GM19239 (cell line): ENCODE measurements at places on chromosomes 1 and 21.

GRCh38 chr21:46388896-46389295 is 64.9 kb downstream of the PCNT start:
- DNase-seq, result no peak

DNA sequence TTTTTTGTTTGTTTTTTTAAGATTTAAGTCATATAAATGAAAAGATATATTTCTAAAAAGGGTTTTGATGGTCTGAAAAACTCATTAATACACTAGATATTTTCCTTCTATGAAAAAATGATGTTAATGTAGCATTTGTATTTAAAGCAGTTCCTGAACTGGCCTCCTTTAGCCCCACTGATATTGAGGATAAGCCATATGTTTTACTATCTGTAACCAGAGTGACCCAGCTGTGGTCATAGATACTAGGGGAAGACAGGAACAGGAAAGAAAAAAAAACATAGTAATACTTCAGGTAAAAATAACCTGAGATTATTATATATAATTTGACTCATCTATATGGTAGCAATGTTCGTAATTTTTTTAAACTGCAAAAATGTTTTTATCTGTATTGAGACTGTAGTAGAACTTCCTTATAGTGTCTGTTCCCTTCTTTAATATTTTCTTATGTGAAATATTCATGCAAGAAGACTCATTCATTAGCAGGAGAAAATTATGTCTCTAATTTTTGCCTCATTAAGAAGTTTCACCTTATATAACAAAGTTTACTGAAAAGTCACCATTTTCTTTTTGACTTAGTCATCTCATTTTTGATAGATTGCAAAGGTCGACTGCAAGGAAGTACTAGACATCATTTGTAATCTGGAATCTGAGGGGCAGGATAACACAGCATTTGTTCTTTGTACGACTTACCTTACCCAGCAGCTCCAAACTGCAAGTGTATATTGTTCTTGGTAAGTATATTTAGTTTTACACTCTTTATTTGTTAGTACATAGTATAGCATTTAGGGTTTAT is 25.6 kb upstream of the TMCO2 start:
- DNase-seq, result no peak

GRCh38 chr1:58802640-58803399 is 19.0 kb upstream of the JUN start:
- DNase-seq, result no peak

DNA sequence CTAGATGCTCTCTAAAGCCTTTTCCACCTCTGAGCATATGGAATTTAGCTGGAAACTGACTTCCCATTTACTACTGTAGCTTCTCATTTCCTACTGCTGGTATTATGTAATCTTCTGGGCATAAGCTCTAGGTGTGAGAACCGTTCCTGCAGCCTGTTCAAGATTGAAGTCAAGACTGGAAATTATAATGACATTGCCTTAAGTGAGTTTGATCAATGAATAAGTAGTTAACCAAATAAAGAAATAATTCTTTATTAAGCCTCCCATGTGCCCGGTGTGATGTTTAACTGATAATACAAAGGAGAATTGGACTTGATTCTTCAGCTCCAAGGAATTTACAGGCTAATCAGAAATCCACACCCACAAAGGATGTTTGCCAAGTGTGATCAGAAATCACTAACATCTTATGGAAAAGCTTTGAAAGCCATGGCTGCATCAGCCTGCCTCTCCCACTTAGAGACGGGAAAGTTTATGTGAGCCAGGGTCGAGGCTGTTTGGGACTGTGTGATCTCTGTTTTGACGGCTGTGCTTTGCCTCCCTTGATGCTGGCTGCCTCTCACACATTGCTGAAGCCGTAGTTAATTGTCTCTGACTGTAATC is 36.4 kb upstream of the PRELP start:
- no peak for DNase-seq

DNA sequence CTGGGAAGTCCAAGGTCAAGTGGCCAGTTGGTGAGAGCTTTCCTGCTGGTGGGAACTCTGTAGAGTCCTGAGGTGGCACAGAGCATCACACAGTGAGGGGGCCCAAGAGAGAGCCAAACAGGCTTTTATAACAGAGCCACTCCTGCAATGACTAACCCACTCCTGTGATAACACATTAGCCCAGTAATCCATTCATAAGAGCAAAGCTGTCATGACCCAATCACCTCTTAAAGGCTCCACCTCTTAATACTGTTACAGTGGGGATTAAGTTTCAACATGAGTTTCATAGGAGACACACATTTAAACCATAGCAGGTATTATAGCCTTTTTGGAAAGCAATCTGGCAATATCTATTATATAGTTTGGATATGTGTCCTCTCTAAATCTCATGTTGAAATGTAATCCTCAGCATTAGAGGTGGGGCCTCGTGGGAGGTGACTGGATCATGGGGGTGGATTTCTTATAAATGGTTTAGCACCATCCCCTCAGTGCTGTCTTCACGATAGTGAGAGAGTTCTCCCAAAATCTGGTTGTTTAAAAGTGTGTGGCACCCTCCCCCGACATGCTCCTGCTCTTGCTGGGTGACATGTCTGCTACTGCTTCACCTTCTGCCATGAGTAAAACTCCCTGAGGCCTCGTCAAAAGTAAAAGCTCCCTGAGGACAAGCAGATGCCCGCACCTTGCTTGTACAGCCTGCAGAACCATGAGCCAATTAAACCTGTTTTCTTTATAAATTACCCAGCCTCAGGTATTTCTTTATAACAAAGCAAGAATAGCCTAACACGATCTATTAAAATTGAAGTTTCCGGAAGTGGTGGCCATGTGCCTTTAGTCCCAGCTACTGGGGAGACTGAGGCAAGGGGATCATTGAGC is 64.5 kb downstream of the CD58 start:
- DNase-seq, result no peak

DNA sequence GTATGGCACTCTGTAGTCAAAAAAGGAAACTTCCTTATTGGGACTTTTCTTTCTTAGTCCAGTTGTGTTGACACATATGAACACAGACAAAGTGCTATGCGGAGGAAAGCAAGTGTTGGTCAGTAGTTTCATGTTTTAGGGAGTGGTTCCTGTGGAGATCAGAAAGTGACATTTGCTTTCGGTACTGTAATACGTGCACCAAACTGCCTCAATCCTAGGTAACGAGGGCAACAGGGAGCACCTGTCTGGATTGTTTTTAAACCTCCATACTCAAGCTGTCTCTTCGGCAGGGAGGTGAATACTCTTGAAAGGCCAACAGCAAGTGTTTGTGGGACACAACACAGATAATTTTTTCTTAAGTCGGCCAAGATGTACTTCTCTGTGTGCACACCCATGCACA is 9.1 kb downstream of the RHOU start:
- no peak for DNase-seq

GRCh38 chr1:1606232-1606631 is 6.3 kb upstream of the FNDC10 start:
- no peak for DNase-seq

GRCh38 chr1:160858097-160858496 is 4.6 kb downstream of the CD244 start:
- DNase-seq, result no peak

DNA sequence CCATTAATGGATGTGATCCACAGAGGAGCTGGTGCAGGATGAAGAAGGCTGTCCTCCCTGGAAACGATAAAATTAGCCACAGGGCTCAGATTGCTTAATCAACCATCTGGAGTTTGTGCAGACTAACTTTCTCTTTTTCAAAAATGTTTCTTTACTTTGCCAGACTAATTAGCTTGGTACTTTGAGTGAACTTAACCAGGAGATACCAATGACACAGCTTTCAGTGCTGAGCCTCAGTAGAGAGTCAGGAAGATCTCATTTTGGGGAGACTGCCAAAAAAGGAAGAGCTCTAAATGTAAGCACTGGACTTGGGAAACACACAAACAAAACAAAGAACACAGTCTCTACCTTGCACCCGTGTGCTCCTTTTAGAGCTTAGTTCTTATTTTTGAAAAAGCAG is 248.1 kb upstream of the DEPDC1 start:
- no peak for DNase-seq

GRCh38 chr1:41427916-41428737 is 56.4 kb downstream of the EDN2 start:
- no peak for DNase-seq

DNA sequence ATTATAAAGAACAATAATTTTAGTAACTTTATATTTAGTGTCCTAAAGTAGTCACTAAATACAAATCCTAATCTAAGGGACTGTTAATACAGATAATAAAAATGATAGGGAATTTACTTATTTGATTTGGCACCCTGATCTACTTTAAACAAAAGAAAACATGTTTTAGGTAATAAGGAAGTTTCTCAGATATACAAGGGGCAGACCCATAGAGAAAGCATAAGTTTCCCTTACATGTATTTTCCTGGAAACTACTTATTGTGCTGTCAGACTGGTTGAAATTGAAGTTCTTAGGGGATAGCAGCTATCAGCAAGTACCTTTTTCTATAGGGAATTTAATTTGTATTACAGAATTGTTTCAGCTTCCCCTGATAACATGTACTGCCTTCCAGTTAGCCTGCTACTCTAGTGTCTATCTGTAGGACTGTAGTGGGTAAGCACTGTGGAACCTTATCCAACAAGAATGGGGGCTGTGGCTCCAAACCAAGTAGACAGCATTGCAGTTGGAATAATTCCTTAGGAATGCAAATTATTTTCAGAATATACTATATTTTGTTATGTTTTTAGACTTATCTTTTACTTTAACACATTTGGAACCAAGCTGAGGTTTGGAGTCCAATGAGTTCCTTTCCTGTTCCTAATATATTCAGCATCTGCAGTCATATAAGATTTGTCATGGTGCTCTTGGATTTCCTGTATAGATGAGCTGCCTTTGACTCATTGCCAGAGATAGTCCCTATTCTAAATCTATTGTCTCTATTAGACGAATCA is 14.7 kb downstream of the MSH4 start:
- DNase-seq, result no peak

DNA sequence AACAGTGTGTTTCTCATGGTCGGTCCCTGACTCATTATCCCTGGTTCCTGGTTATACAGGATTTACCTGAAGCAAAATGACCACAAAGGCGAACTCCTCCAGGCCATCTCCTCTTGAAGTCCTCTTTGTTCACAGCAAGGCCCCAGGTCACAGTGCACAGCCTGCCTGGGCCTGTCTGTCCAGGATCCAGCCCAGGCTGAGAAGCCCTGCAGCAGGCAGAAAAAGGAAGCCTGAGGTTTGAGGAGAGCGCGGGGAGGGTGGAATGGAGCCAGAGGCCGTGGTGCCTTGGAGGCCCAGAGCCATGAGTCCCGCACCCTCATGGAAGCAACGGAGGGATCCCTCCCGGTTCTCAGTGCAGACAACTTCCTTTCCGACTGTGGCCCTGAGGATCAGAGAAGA is 136.8 kb upstream of the IRF2BP2 start:
- DNase-seq, result no peak
